ENCODE measurements at places on chromosomes 11 and 22.
A peak's percentile ranks its signal among the peaks of the same experiment; 100 is the strongest.

GRCh38 chr11:76161261-76161961 lies 44.9 kb downstream of the WNT11 start:
- DNase-seq = peak; percentile 44

GRCh38 chr11:74050465-74050864 lies 41.6 kb upstream of the UCP3 start:
- peak; percentile 34 for DNase-seq

GRCh38 chr11:20477418-20478090 lies 90.0 kb downstream of the PRMT3 start:
- DNase-seq = no peak

- DNase-seq = no peak
Measured at GRCh38 chr11:135069890-135070289, 657.8 kb upstream of the B3GAT1 start.

GRCh38 chr11:86103808-86104207 lies 34.9 kb upstream of the PICALM start:
- DNase-seq = no peak

DNA sequence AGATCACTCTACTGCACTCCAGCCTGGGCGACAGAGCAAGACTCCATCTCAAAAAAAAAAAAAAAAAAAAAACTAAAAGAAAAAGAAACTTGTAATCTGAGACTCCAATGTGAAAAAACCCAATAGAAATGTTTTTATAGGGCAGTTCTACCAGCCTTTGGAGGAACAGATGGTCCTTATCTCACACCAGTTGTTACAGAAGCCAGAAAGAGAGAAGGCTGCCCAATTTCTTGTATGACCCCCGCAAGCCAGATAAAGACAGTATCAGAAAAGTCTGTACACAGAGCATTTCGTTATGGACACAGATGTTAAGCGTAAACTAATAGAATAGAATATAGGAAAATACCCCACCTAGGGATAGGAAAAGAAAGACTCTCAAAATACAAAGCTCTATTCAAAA lies 11.3 kb upstream of the TSGA10IP start:
- DNase-seq = no peak

- DNase-seq = peak; percentile 91
Measured at GRCh38 chr11:122069707-122070360, 46.2 kb downstream of the BLID start.

DNA sequence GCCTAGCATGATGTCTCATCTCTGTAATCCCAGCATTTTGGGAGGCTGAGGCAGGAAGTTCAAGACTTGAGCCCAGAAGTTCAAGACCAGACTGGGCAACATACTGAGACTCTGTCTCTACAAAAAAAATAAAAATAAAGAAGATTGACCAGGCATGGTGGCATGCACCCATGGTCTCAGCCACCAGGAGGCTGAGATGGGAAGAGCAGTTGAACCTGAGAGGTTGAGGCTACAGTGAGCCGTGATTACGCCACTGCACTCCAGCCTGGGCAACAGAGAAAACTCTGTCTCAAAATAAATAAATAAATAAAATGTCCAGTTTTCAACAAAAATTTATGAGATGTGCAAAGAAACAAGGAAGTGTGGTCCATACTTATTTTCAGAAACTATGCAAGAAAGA lies 28.3 kb downstream of the EFCAB6 start:
- no peak for DNase-seq

DNA sequence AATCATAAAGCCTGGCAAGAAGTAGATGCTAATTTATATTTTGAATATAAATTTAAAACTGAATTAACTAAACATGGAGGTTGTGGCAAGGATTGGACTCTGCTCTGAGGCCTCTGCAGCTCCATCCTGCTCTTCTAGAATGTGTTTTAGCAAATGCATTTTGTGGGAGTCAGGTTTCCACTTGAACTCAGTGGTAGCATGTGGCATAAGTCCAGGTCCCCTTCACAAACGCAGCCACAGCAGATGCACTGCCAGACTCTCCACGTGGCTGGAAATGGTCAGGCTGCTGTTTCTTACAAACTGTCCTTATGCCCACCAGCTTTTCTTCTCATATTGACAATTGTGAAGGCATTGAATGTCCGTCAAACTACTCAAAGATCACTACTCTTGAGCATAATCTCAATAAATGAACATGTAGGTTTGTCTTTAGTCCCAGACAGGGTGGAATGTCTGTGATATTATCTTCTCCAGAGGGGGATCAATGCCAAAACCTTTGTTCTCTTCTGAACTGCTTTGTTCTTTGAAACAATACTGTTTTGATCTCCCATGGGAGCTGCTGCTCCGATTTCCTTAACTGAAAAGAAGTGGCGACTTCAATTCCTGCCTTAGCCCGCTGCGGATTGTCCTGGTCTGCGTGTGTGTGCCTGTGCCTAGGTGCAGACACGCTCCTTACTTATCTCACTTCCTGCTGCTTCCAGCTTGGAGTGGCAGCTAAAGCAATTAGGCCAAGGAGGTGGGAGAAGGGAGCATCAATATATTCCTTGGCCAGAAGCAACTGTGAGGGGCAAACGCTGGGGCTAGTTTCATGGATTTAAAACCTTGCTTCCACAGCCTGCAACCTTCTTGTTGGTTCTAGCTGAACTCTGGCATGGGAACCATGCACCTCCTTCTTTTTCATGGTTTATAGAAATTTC lies 24.2 kb downstream of the EIF4G2 start:
- no peak for DNase-seq

- no peak for DNase-seq
Measured at GRCh38 chr22:46567471-46567870, 30.1 kb upstream of the CELSR1 start.

- no peak for DNase-seq
Measured at GRCh38 chr11:46987183-46987582, 50.6 kb downstream of the CSTPP1 start.

- DNase-seq = no peak
Measured at GRCh38 chr11:117859061-117859460, 17.4 kb downstream of the FXYD6 start.

DNA sequence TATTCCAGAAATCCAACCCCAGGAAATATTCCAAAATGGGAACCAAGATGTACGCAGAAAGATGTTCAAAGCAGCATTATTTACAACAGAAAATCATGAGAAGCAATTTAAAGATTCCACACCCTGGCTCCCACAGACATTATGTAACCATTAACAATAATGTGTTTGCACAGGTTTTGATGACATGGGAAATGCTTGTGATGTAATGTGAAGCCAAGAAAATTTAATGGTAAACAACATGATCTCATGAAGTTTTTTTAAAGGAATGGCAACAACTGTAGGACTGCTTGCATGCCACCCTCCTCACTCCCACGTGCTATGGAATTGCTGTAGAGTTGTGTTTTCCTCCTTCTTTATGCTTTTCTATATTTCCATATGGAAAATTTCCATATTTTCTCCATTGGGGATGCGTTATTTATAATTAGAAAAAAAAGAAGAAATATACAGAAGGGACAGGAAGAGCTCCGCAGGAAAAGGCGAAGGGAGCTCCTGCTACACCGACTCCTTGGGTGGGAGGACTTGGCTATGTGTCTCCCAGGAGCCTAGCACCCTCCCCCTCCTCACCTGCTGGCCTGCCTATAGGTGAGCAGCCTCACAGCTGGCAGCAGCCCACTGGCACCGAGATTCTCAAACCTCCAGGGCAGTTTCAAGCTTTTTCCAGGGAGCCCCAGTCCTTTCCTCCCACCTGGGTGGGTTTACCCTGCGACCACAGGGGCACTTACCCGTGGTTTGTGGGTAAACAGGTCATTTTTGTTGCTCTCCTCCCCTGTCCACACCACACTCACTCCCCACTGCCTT lies 20.9 kb downstream of the LRFN4 start:
- peak; percentile 22 for DNase-seq

DNA sequence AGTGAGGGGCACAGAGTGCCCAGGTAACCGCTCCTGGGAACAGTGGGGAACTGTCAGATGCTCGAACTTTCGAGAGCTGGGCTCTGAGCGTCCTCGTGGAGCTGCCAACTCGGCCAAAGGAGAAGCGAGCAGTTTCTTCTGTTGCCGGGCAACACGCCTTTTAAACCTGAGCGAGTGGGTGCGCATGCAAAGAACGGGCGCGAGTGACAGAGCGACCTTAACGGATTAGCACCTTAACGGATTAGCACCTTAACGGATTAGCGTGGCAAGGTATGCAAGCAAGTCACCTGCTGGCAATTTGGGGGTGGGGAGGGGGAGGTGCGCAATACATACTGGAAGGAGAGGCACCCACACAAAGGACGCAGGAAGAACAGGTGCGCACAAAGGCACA lies 61.8 kb upstream of the PRODH start:
- DNase-seq = no peak

GRCh38 chr11:24078018-24078417 lies 418.8 kb upstream of the LUZP2 start:
- no peak for DNase-seq

- no peak for DNase-seq
Measured at GRCh38 chr11:129768356-129768755, 47.3 kb upstream of the TMEM45B start.

DNA sequence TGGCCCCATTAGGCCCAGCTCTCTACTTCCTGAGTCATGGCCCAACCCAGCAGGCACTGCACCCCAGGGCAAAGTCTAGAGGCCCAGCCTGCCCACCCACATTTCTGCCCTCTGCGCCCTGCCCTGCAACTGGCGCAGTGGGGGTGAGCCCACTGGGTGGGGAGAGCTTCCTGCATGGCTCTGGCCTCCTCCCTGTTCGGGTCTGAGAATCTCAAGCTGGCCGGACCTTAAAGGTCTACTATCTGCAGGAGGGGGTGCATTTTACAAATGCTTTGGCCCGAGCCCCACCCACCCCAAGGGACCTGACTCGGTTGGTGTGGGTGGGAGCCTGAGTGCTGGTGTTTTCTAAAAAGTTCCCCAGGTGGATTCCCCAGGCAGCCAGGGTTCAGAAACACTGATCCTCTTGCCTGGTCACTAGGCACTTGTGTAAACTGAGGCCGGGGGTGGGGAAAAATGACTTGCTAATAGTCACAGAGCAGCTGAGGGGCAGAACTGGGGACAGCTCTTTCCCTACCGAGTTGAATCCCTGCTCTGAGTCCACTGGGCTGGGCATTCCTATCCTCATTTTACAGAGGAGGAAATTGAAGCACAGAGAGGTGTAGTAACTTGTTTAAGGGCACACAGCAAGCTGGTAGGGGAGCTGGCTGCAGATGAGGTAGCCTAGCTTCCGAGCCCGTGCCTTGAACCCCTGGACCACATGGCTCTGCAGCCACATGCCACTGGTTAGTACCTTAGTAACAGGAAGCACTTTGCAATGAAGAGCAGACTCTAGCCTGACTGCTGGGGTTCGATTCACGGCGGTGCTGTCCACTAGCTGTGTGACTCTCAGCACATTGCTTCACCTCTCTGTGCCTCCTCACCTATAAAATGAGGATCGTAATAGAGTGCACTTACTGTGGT lies 36.3 kb downstream of the CD82 start:
- no peak for DNase-seq

- no peak for DNase-seq
Measured at GRCh38 chr11:59172345-59173079, 580 bp downstream of the DTX4 start.

- DNase-seq = no peak
Measured at GRCh38 chr22:43038325-43038724, 23.4 kb upstream of the PACSIN2 start.

DNA sequence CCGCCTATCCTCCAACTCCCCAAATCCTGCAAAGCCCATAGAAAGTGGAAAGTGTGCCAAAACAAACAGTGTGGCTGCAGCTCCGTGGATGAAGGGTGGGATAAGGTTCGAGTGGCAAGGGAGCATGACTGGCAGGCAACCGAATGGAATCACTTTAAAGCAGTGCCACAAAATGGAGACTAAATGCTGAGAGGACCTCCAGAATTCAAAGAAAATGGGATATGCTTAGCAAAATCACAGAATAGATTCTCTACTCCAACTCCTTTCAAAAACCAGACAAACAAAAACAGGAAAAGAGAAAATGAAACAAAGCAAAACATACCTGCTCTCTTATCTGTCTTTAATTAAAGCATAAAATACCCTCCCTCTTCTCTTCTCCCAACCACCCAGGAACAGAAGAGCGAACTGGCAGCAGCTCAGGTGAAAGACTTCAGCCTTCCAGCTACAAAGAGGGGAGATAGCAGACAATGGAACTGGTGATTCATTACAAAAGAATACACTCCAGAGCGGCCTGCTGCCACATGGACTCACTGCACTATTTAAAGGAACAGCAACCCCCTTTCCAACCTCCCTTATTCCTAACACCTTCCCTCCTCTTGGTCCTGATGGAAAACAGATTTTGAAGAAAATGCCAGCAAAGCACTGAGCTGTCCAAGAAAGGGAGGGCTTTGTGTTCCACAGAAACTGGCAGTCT lies 118.5 kb downstream of the APOL5 start:
- DNase-seq = peak; percentile 92

DNA sequence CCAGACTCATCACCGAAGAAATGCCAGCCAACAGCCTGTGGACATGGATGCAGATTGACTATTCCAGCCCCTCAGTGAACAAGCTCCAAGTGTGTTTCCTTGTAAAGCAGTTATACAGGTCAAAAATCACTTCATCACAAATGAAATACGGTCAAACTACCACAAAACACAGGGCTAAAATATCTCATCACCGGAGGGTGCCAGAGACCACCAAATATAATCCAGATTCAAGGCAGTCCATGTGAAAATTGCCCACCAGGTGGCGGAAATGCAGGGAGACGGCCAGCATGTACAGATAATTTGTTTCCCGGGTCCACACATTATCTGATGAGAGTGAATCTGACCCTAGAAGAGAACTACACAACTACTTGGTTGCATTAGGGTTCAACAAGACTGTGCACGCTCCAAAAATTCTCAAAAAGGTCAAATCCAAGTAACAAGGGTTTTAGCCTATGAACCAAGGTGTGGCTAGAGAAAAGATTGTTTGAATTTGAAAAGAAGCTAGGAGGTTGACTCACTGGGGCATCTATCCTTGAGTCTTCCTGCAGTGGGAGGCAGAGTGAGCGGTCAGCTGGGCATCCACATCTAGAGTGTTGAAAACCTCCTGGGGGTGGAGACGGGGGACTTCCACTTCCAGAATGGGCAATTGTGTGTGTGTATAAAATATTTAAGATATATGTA lies 71.7 kb downstream of the IGLL5 start:
- DNase-seq = peak; percentile 65

GRCh38 chr11:60915248-60915914 lies 1.4 kb downstream of the TMEM109 start:
- DNase-seq = peak; percentile 65

DNA sequence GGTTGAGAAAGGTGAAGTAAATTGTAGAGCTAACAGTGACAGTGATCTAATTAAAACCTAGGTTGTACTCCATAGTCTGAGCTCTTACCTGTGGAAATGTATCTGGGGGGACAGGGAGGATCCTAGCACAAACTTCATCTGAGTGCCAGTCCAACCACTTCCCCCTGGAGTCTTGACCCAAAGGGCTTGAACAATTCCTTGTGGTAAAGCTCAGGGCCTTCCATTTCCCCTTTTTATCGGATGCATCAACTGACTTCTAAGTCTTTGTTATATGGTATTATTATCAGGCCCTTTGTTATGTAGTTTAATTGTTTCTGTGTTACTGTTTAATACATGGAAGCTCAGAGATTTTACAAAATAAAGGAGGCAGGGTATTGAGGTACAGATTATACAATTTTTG lies 140.2 kb upstream of the SESN3 start:
- DNase-seq = no peak

DNA sequence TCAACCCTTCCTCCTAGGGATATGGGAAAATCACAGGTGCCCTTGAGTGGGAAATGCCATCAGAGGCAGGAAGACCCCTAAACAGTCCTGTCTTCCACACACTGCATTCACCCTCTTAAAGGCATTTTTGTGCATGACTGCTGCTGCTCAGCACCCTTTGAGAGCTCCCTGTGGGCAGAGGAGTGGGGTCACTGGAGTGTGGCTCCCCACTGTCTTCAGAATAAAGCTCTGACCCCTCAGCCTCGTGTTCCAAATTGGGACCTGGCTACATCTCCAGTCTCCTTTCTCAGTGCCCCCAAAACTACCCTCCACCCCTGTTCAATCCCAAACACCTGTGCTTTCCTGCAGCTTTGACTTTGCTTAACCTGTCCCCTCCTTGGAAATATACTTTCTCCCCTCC lies 46.6 kb downstream of the CHRDL2 start:
- DNase-seq = no peak
